Stimulated activated CD4-positive, alpha-beta T cell treated with anti-CD3 and anti-CD28 coated beads, Interleukin-15, amount 100 ng/mL, for 1 hour (primary cell): ENCODE measurements at places on chromosomes 3 and 15.

- no peak for DNase-seq
Measured at GRCh38 chr3:61333192-61333961, 82.1 kb upstream of the FHIT start.

- DNase-seq = no peak
Measured at GRCh38 chr3:162122405-162122804, 625.8 kb downstream of the OTOL1 start.

- DNase-seq = no peak
Measured at GRCh38 chr15:70327856-70328678, 230.3 kb upstream of the TLE3 start.

DNA sequence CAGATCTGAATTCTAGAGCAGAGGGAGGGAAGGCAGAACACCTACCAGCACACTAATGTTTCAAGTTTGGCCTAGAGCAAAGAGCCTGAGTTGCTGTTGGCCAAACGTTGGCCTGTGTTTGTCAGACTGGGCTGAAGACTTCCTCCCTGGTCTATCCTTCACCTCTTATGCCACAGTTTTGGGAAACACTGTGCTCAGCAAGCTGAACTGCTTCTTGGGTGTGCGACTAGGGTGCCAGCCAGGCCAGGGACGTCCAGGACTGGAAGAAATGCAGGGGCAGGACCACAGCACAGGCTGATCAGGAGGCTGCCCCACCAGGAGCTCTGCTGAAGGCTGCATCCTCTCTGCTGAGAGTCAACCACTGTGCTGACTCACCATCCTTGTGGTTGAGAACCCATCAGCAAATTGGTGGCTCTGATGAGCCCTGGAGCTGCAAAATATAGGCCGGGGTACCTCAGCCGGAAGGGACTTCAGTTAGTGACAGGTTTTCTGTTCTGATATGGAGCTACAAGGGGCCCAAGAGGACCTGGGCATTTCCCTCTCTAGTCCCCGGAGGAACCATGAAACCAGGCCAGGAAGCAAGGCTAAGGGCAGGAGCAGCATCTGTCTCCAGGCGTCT, 131.6 kb upstream of the RASGRP1 start:
- DNase-seq = peak; percentile 31

GRCh38 chr3:77078279-77078678, 38.4 kb downstream of the ROBO2 start:
- no peak for DNase-seq

DNA sequence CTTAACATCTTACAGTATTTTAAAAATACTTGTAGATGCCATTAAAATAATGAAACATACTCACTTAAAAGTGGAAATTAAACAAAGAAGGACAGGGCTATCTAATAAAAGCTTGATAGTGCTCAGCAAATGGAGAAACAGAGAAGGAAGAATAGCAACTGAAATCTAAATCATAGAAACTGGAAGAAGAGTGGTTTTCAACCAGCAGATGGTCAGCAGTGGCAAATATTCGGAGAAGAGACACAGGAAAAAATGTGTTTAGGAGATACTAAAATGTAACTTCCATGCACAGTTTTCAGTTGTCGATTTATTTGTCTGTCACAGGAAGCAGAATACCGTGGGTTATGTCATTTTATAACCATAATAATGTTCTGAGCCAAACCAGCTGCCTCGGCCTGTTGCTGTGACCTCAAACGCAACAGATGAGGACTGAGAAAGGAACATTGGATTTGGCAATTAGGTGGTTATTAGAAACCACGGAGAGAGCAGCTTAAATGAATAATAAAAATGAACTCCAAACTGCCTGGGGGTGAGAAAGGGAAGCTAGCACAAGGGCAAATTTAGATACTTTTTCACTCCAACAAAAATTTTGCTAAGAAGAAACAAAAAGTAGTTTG, 246.6 kb upstream of the KCNMB2 start:
- no peak for DNase-seq

DNA sequence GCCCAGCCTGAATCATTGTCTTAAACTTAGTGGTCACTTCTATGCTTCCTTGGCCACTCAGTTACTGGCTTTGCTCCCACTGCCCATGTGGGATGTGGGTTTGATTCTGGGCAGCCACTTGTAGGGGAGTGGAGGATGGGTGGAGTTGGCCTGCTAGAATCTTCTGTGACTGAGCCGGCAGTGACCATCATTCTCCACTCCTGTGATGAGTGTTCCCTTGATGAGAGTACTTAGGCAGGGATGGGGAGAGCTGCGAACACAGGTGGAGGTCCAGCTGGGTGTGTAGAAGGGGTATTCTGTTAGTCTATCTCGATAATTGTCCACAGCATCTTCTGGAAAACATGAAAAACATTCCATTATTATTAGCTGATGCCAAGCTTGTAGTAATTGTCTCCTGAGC, 8.0 kb downstream of the TM6SF1 start:
- DNase-seq = no peak

DNA sequence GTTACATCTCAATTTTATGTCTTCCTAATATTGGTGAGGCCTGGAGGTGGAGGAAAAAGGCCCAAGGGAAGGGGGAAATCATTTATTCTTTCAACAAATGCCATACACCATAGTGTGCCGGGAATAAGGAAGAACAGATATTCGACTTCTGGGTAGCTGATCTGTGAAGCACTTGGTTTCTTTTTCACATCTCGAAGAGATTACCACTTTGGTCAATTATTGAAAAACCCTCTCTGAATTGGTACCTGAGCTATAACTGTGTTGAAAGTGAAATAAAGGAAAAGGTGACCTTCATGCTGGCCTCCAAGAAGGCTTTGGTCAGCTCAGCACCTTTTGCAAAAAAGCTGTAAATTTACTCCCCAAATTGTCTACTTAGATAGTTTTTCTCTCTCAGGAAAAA, 14.2 kb upstream of the MB21D2 start:
- no peak for DNase-seq

DNA sequence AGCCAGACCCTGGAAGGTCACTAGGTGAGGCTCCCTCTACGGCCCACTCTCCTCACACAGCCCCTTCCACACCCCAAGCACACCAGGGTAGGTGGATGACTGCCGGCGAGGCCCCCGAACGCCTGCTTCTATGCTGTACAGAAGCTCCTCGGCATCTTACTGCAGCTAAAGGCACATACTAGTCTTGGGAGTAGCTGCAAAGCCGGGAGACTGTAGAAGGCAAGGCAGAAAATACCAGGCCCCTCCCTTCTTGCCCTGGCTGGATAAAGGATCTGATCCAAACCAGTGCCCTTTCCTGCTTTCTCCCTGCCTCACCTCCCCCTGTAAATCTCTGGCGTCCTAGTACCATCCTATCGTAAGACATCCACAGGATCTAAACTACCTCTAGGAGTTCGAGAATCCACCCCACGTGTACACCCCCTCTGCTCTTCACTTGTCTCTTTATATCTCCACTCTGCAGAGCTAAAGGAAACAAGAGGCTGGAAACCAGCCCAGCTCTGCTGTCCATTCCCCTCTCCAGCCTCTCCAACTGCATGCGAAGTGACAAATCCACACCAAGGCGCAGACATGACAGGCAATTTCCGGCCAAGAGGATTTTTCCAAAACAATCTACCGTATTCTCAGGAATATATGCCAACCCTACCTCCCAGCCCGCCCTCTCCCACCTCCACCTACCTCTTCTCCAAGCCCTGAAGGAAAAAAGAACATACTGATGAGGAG, 11.8 kb downstream of the TNK2 start:
- no peak for DNase-seq

GRCh38 chr3:106720510-106720909, 656.7 kb upstream of the CCDC54 start:
- no peak for DNase-seq

DNA sequence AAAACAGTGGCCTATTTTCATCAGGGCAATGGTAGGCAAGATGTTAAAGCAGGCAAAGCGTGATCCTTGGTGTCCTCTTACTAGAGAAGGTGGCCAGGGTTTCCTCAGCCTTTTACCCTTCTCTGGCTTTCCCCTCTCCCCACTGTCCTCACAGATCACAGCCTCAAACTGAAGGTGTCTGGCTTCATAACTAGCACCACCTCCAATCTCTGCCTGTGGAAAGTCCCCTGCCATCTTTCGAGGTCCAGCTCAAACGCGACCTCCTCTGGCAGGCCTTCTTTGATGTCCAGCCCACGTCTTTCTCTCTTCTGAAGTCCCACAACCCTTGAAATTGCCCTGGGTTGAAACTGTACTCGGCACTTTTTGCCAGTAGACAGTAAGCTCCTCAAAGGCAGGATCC, 35.9 kb downstream of the CYP19A1 start:
- no peak for DNase-seq

DNA sequence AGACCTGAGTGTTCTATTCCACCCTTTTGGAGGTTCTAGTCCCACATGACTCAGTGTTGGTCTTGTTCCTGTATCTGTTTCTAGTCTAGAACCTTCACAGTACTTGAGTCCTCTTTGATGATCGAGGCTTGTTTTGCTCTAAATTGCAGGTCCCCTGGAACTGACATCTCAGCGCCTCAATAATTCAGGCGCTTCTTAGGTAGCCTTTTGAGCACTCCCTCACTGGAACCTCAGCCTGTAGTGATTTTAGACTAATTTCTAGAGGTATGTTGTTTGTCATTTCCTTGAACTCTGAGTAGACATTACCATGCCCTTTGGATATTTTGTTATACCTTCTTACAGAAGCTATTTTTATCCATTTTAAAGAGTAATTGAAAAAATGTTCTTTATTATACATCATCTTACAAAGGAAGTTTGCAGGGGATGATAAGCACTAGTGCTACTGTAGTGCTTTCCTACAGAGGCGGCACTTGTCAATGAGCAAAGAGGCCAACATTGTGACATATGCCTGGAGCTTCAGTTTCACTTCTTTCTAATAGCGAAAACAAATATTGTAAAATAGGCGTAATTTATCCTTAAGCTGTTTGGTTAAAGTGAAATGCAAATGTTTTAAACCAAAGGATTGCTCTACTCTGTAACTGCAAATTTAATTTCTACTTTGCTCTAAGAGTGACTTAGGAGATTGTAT, 75.7 kb downstream of the EFL1 start:
- DNase-seq = no peak

GRCh38 chr3:129663930-129664646, 57.6 kb upstream of the PLXND1 start:
- DNase-seq = no peak

- DNase-seq = no peak
Measured at GRCh38 chr3:40737343-40737742, 212.6 kb downstream of the ZNF621 start.

- no peak for DNase-seq
Measured at GRCh38 chr15:56492236-56492635, 27.3 kb upstream of the MNS1 start.

- no peak for DNase-seq
Measured at GRCh38 chr3:39346785-39347585, 17.5 kb downstream of the CCR8 start.

GRCh38 chr3:194272861-194273742, 78.0 kb downstream of the CPN2 start:
- no peak for DNase-seq

DNA sequence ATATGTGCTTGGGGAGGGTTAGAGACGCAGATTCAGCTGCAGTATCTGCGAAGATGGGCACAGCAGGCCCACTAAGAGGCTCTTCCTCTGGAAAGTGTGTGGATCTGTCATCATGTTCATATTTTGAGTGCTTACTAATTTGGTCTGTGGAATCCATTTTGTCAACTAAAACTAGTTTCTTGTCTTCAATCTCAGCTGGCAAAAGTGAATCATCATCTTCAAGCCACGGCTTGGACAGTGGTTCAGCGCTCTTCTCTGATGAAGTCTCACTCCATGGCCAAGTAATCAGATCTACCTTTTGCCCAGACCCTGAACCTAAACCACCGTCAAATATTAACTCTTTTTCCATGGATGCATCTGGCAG, 76.2 kb downstream of the IMPG2 start:
- no peak for DNase-seq

DNA sequence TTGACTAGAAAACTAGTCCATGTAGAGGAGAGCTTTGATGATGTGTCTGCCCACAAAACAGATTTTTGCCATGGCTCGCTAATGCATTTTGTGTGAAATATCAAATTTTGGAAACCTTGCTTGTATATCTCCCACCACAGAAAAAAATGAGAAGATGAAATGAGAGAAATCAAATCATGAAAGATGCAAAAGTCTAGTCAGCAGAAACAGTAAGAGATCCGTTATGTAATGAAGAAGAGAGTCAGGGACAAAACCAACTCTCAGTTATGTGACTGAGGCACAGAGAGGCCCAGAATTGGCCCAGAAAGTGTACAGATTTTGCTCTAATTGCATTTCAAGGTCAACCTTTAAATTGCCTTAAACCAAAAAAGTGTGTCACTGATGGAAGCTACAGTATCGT, 107.0 kb downstream of the FILIP1L start:
- DNase-seq = no peak

DNA sequence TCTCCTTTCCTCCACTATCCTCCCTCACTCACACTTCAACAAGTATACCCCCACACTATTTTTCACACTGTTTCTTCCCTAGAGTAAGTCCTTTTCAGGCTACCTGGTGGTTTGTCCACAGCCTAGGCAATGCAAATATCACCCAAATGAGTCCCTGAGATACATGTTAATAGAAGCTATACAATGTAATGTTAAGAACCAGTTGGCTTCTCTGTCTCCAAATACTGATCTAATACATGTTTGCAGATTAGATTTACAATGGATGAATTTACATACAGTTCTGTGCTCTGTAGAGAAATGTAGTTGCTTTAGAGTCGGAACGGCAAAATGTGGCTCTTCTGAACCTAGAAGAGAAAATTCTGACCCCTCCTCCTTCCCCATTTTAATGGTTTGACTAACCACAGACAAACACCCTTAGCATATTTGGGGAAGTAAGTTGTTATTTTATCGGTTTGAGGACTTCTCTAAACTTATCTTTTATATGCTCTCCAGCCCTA, 63.6 kb upstream of the MBNL1 start:
- DNase-seq = no peak

DNA sequence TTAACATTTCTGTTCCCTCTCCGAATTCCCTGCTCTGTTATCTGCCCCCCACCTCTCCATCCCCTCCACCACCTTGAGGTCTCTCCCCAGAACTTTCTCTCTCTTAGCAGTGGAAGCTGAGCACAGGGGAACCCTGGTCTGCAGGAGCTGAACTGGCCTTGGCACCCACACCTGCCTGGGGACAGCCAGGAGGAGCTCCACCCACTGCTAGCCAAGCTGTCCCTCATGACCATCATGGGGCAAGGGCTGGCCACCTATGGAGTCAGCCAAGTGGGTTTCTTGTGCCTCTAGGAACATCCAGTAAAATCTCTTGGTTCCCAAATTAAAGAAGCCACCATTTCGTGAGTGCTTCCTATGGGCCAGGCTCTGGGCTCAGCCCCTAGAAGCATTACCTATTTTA, 276.4 kb upstream of the TLE3 start:
- no peak for DNase-seq
